ENCODE measurements at places on chromosomes 5 and 9.

DNA sequence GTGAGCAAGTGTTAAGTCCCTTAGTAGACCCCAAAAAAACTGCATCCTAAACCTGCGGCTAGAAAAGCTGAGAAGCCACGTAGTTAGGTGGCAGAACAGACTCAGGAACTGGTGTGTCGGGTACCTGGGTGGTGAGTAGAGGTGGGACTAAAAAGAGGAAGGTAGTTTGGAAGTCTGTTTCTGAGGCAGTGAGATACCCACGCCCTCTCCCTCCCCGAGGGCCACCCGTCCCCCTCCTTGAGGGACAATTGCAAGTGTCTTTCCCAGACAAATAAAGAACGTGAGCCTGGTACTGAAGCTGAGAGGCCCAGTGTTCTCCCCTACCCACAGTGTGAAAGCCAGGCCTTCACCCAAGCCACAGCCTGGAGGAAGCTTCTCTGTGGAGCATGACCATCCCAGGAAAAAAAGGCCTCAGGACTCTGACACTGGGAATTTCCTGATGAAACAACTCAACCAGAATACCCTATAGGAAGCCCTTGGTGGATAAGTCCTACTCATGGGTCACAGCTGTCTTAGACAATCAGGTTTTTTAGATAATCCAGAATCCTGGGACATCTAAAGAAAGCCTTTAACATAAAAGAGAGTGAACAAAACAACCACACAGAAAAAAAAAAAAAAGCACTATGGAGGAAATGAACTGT is 7.0 kb upstream of the CD74 start:
- DNase-seq: no peak

GRCh38 chr9:129879991-129880653 is 44.9 kb downstream of the USP20 start:
- no peak for DNase-seq

DNA sequence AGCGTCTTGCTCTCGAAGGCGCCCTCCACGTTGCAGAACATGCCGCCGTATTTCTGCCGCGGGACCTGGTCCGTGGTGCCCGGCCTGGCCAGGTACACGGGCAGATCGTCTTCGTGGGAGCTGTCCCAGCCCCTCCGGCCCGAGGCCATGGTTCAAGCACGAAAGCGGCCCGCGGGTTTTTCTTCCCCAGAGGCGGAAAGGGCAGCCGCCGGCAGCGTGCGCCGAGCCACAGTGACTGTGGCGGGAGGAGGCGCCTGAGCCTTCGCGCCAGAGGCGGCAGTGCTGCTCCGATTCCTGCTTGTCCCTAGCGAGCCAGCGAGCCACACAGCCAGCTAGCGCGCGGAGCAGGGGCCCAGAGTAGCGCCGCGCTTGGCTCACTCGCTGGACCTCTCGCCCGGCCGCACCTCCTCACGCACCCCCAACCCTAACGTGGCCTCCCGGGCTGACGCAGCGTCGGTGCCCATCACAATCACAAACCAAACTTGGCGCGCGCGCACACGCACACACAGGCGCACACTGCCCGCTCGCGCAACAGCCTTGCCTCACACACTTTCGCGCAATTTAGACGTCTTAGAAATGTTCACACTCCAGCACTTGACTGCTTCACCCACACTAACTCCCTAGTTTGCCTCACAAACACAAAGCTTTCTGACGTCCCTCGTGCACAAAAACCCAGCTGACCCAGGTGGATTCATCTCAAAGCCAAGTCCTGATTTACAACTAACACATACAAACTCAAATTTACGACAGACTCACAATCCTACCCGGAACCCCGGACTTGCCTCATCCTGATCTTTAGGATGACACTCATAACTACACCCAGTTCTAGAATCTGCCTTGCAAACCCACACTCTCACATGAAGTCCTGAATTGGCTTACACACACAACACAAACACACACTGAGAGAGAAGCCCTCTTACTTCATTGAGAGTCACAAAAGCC is at the start of gene DPYSL3:
Gene DPYSL3, minus strand, starts transcription at position 359 of the 942 bp plus-strand sequence. Its CDS starts 210 bp downstream, at position 149.
- no peak for DNase-seq

GRCh38 chr9:70466976-70467561 is 52.6 kb upstream of the KLF9 start:
- peak; percentile 7 for DNase-seq

- DNase-seq: no peak
Measured at GRCh38 chr9:91991721-91992341, 41.8 kb upstream of the ROR2 start.

- DNase-seq: no peak
Measured at GRCh38 chr5:149757197-149757947, 27.3 kb downstream of the PPARGC1B start.

- DNase-seq: no peak
Measured at GRCh38 chr5:35161652-35162273, 68.5 kb downstream of the PRLR start.

- DNase-seq: no peak
Measured at GRCh38 chr5:53326424-53327153, 153.8 kb upstream of the FST start.

DNA sequence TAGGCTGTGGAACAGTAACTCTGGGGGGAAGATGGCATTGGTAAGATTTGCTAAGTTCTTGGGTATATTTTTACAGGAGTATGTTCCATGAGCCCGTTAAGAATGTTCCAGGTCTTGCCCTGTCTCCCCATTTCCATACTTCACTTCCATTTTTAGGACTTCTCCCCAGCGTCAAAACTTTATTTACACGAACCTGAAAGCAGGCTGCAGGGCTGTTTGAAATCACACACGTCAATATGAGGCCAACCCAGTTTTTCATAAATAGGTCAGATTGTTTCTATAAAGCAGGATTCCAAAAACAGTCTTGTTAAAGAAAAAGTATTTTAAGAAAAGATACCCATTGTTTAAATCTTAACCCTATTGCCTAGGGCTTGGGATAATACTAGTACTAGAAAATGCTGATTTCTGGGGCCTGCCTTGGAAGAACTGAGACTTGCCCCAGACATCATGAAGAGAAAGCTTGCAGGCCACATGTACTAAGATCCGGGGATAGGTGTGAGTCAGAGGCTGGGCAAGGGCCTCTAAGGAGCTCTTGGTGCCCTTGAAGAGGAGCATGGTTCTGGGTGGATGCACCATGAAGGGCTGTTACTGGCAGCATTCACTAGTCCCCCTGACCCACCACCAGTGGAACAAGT is 24.2 kb downstream of the TRIO start:
- DNase-seq: no peak

- DNase-seq: no peak
Measured at GRCh38 chr5:171055875-171056454, 194.1 kb downstream of the RANBP17 start.

DNA sequence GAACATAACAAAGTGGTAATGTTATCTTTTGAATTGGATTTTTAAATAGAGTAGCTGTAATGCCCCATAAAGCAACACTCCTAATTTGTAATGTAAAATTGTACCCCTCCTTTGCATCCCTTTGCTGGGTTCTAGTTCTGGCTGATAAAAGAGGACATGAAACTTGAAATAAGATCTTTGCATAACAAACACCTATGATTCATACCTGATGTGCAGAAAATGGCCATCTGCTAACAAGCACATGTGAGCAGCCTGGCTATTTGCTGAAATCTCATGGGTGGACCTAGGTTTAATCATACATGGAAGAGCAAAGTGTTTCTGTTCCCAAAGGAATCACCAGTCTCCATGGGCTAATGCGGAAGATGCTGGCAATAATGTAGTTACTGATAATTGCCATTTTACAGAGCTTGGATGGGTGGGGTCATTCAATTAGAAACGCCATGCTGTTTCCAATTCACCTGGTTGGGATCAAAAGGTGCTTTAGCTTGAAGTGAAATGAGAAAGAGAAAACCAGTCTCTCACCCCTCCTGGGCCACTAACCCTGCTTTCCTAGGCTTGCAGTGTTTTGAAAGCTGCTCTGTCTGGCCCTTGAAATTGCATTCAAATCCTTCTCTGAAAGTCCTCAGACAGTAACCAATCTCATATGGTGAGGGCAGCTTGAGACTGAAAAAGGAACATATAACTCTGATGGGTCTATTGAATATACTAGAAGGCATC is 585.1 kb downstream of the TLE4 start:
- DNase-seq: no peak

GRCh38 chr5:141694479-141694878 is 12.4 kb upstream of the ARAP3 start:
- no peak for DNase-seq

GRCh38 chr9:116152390-116152789 is 1.2 kb upstream of the PAPPA start:
- no peak for DNase-seq

GRCh38 chr9:127417131-127418036 is 6.8 kb upstream of the ZNF79 start:
- DNase-seq: no peak

- DNase-seq: no peak
Measured at GRCh38 chr5:66628561-66628960, 32.4 kb downstream of the MAST4 start.

DNA sequence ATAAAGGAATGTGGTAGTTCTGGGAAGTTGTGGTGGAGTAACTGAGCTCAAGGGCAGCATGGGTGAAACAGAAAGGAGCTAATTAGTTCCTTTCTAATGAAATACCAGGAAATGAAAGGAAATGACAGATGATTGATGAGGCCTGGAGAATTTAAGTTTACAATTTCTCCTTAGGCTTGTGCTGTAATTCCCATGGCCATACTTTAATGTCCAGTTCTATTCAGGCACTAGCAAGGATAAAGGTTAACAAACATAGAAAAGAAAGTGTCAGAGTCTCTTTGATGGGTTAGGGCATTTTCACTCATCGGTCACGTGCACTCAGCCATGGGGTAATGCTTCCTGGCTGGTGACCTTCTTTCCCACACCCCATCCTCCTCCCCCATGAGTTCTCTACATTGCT is 70.3 kb downstream of the CTSL start:
- no peak for DNase-seq

- DNase-seq: no peak
Measured at GRCh38 chr9:98453589-98454311, 198.3 kb upstream of the TBC1D2 start.

DNA sequence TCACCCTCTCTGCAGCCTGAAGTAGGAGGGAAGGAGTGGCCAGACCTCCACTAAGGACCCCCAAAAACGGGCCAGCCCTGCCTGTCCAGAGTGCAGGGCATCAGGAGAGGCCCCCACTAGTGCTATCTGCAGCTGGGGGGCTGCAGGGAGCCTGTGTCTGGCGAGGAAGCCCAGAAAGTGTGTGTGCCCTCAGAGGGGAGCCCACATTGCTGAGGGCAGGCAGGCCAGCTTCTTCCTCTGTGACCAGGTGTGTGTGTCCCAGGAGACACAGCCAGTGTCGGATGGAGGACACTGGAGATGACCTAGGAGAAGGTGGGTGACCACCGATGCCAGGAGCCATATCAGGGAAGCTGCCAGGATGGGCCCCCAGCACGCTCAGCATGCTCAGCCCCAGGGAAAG is 218.7 kb downstream of the IRX2 start:
- no peak for DNase-seq

- DNase-seq: no peak
Measured at GRCh38 chr5:2383698-2384065, 367.8 kb downstream of the IRX2 start.

- no peak for DNase-seq
Measured at GRCh38 chr9:121582641-121583040, 68.8 kb upstream of the DAB2IP start.

DNA sequence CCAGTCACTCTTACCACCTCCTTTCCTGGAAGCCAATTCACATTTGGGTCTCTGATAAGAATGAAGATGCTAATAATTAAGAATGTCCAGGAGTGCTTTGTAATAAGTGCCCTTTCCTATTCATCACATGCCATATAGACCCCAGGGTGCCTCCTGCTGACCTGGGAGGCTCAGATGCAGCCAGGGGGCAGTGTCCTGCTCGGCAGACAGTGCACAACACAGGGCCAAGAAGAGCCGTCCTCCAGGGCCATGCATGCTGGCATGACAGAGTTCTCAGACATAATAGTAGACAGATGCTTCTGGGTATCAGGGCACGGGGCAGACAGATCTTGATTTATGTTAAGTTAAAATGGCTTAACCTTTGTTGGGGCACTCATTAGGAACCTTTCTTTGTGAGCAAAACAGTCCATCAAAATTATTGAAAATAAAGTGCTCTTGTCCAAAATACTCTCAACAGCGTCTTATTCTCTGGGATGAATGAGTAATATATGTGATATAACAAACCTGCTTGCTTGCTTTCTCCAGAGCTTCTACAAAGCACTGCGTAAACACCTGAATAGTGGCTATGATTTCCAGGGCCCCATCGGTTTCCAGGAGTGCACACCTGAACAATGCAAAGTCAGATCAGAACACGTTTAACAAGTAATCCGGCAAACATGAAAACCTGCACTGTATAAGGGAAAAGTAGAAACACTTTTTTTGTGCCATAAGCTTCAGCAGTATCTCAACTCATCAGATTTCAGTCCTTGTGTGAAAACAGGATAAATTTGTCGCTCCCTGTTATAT is 192.7 kb downstream of the FANCC start:
- DNase-seq: no peak

DNA sequence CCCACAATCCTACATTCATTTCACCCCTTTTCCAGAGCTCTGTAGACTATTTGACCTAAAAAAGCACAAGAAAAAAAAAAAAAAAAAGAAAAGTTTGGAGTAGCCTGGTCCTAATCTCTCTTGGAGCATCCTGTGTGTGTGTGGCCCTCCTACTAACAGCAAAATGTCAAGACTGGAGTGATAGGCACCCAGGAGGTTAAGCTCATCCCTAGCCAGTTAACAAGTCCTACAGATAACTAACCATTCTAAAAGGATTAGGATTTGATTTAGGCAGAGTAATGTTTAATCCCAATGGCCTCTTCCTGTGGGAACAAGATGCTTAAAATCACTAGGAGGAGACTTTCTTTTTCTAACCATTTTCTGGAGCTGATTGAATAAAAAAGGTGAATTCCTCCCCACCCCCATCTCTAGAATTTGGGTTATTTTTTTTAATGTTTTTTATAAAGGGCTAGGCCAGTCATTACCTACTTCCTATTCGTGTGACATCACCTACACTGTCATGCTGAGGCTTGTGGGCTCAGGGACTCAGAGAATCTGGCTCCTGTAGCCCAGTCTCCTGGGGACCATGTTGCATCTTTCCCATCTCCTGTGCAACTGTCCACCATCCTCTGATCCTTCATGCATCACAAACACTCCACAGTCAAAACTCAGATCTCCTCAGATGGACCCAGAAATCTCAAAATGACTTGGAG is 43.2 kb upstream of the NR3C1 start:
- DNase-seq: no peak

DNA sequence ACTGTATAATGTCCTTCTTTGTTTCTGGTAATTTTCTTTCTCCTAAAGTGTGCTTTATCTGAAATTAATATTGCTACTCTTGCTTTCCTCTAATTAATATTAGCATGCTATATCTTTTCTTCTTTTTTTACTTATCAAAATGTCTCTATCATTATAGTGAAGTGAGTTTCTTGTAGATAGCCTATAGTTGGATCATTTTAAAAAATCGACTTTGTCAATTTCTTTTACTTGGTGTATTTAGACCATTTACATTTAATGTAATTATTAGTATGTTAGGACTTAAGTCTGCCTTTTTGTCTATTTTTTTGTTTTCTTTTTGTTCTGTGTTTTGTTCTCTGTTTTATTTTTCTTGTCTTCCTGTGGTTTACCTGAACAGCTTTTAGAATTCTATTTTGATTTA is 35.4 kb upstream of the RNF130 start:
- no peak for DNase-seq

Data from stimulated activated CD4-positive, alpha-beta T cell treated with anti-CD3 and anti-CD28 coated beads, Interleukin-15, amount 100 ng/mL, for 1 hour (primary cell).